H9 (cell line): ENCODE measurements at places on chromosomes 16 and 17. TPM values are rescaled to one million over a fixed set of nuclear protein-coding genes. Genes with fewer than 3 reads are reported as not detected.

GRCh38 chr17:19753661-19754463, 5.8 kb upstream of the ALDH3A1 start:
- H3K4me1 ChIP-seq: no peaks in the 10 kb centered on the region
- no peak overlapping the region for H3K27ac ChIP-seq
- H3K27me3 ChIP-seq: no peaks in the 10 kb centered on the region
- no peak for DNase-seq

- peak; percentile 71 for DNase-seq
- H3K27ac ChIP-seq: no peak overlapping the region
- H3K27me3 ChIP-seq: no peaks in the 10 kb centered on the region
Measured at GRCh38 chr17:28612936-28613872, 781 bp downstream of the RSKR start.

DNA sequence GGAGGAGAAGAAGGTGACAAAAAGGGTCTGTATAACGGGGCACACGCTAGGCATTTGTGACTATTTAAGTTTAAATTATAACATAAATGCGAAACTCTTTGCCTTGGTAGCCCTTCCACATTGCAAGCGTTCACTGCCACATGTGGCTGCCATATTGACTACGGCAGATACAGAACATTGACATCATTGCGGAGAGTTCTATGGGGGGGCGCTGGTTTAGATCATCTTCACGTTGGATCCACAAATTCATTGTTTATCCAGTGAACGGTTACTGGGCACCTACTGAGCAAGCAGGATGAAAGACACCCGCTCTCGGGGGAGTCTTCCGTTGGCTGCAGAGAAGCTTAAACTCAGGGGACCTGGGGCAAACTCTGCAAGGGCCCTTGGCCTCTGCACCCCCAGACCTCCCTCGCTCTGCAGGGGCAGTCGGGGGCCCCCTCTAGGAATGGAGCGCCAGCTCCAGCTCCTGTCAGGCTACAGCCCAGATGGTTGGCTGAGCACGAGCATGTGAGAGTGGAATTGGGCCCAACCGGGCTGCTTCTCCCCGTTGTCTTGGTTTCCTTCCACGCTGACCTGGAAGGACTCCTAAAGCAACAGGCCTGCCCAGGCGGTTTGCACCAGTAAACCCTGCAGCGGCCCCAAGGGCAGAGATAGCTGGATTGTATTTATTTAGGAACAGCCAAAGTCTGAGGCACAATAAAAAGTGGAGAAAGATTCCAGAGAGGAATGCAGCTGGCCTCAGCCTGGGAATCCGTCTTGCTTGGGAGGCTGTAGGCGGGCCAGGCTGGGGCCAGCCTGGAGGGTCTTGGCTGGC, 172.2 kb downstream of the SEC14L1 start:
- no peak overlapping the region for H3K4me3 ChIP-seq
- H3K4me1 ChIP-seq: peaks cover 2% of the 10 kb centered on the region; the same call in 1 of the 2 replicates
- H3K27me3 ChIP-seq: no peaks in the 10 kb centered on the region
- H3K36me3 ChIP-seq: peaks cover 10% of the 10 kb centered on the region; the same call in 2 of the 3 replicates
- no peak overlapping the region for H3K27ac ChIP-seq

DNA sequence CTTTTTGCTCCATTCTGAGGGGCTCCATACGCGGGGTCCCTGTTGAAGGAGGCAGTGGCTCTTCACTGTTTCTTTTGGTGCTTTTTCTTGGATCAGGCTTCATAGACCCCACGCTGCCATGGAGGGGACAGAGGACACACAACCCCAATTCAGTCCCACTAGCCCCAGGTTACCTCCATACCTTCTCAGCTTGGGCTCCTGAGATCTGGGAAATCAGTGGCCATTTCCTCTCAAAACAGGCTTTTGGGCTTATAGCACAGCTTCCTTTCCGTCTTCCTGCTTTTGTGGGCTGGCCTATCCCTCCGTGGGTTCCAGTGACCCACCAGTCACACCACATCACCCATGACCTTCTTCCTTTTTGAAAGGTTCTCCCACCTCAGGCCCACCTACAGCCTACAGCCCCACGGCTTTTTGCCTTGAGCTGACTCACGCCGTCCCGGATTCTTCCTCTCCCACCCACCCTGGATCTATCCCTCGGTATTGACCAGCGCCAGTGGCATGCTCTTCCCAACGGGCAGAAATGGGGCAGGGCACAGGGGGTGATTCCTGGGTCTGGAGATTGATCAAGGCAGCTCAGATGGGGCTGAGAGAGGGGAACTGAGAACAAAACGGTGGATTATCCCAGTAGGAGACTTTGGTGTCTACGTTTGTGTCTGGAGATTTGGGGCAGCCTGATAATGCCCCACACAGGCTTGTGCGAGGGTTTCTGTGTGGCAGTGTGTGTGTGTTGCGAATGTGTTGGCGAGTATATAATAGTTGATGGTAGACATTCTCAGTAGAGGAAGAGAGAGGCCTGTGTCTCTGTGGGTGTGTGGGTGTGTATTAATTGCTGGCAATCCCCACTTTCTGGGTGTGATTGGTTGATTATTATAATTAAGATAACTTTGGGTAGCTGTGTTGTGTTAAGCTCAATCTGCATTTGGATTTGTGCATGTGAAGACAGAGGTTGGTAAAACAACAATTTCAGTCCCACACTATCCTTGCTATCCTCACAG, 3.8 kb downstream of the TBX21 start:
- peaks cover 26% of the 10 kb centered on the region for H3K27me3 ChIP-seq
- H3K4me1 ChIP-seq: no peaks in the 10 kb centered on the region
- no peak overlapping the region for H3K27ac ChIP-seq
- DNase-seq: peak; percentile 19
- H3K36me3 ChIP-seq: no peaks in the 10 kb centered on the region

DNA sequence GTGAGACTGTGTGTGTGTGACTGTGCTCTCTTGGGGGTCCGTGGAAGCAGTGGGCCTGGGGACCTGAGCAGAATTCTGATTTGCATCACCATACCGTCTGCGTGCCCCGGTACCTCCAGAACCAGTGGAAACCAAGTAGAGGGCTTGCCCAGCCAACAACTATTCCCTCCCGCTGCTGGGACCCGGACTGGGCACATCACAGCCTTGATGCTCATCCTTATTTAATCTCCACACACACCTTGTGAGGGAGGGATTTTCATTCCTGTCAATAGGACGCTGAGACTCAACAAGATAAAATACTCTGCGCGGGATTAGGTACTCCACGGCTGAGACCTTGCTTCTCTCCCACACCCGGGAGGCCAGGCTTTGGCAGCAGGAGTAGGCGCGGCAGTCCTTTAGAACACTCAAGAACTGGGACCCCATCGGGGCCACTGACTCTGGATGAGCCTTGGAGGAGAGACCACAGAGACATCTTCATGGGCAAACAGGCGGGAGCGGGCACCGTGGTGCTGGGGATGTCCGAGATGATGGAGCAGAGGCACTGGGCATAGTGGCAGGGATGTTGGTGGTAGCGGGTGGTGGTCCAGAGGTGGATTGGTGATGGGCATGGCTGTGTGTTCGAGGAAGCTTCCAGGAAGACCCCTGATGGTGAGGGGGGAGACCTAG, 208.0 kb downstream of the NTN1 start:
- H3K4me1 ChIP-seq: no peaks in the 10 kb centered on the region; the same call in 1 of the 2 replicates
- H3K27ac ChIP-seq: no peak overlapping the region
- no peak for DNase-seq
- no peak overlapping the region for H3K4me3 ChIP-seq

DNA sequence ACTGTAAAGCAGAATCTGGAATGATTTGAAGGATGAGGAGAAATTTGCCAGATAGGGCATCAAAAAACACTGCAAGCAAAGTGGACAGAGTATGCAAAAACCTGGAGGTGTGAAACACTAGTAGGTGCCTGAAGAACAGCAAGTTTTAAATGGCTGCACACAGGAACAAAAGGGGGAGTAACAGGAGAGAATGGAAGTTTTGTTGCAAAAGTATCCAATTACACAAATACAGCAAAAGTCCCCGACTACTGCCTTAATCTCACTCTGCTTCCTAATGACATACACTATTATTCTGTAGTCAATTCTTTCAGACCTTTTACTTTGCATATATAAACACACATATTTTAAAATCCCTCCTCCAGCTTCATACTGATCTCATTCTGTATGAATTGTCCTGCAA, 1.5 kb downstream of the HEATR6 start:
- H3K36me3 ChIP-seq: peaks cover 7% of the 10 kb centered on the region; the same call in 2 of the 3 replicates
- DNase-seq: no peak
- H3K27me3 ChIP-seq: 0 out of 2 replicates have a peak, but pooled peaks cover 4% of the 10 kb centered on the region

DNA sequence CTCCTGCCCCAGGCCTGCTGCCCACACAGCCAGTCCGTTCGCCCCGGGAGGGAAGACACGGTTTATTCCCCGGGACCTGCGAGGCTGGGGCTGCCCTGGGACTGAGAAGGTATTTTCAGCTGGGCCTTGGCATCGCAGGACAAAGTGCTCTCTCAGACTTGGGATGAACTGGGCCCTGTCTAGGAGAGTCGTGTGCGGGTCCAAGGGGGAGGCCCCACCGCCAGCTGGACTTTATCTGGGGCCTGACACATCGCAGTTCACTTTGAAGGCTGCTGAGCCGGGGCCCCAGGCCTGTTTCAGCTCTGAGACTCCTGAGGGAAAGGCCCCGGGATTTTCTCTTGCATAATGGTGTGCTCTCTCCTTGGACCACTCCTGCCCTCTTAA, 6.8 kb downstream of the CRISPLD2 start:
- H3K36me3 ChIP-seq: no peaks in the 10 kb centered on the region
- no peaks in the 10 kb centered on the region for H3K27me3 ChIP-seq

Gene GINS2
- total RNA-seq: 52.7 and 53.2 TPM in 2 replicates
